ENCODE measurements at places on chromosomes 6 and 20.

DNA sequence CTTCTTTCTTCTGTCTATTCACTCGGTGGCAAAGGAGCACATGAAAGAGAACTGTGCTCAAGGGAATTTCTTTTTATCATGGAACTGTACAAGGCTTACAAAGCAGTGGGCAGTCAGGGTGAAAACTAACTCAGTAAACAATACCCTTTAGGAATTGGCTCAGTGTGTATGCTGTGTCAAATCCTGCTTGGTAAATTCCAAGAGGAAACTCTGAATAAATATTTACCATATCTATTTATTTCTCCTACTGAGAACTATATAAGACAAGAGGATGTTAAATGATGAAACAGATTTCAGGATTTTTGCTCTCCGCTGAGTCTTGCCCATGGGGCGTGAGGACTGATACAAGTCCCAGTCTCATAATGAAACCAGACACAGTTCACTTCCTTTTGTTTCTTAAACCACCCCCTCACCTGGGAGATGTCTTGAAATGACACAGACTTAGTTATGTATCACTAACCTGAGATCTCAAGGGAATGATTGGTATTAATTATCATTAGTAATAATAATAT, 188.8 kb downstream of the BACH2 start:
- DNase-seq: peak; percentile 28

DNA sequence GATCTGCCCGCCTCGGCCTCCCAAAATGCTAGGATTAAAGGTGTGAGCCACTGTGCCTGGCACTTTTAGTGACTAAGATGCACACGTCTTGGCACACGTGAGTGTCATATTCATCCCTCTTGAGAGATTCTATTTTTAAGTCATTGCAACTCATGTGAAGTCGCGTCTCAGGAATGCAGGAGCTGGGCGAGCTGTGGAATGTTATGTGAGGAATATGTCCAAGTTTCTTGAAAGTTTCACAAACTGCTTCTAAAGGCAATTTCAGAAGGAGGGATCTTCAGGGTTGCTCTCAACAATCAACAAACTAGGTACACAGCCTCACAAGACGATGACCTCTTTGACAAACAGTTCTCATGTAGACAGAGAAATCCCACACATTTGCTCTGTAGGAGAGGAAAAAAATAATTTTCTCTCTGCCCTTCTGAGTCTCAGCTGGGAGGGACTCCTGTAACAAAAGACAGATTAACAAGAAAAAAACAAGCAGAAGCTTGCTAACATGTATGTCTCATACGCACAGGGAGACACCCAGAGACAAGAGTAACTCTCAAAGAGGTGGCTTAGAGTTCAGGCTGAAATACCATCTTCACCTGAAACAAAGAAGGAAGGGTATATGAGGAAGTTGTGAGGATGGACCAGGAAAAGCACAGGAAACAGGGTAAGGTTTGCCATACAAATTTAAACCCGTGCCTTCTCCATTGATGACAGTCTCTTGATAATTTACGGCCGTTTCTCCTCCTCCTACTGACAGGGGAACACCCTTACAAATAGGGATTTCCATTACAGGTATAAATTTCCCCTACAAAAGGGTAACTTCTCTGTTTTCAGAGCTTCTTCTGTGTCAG, 45.3 kb upstream of the FAM50B start:
- DNase-seq: no peak

GRCh38 chr20:34290471-34290870, 12.7 kb downstream of the AHCY start:
- DNase-seq: no peak

DNA sequence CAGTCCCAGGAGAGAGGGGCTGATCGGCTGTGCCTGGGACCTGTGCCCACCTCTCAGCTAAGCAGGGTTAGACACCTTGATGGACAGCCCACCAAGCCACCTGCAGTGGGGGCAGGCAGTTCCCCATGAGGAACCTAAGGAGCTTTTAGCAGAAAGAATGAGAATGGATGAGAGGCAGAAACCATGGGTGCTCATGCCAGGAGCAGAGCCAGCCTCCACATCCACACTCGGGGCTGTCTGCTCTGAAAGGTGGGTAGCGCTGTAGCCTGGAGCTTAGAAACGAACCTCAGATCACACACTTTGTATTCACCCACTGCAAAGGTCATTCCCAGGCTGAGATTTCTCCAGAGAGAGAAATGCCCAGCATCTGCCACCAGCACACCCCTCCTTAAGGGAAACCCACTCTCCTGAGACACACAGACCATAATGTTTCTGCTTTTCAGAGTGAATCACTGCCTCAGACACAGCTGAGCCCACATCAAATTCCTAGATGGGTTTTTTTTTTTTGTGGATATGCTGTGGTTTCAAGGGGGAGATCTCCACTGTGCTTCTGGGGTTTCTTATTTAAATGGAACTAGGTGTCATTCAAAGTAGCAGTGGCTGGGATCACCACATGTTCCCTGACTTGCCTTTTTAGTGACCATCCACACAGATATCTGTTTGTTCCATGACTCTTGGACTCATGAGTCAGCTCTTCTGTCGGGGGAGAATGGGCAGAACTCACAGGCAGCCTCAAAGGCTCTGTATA, 218.9 kb downstream of the EYA2 start:
- DNase-seq: no peak

- no peak for DNase-seq
These were observed 85.6 kb downstream of the ANKRD60 start for GRCh38 chr20:58142843-58143185.

GRCh38 chr20:35015863-35016193, 60.2 kb downstream of the MYH7B start:
- DNase-seq: no peak

DNA sequence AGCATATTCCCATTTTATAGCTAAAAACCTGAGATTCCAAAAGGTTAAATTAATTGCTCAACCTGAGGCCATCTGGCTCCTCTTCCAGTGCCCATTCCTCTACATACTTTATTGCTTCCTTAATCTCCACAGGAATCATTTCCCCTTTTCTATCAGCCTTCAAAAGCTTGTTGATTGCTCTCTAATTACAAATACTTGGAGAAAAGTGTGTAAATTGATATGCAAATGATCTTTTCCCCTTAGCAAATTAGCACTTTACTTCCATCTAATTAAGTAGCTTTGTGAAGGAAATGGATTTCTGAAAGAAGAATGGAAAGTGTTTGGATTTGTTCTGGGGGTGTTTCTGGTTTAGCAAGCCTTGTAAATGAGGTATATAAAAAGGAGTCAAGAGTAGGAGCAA, 323.3 kb downstream of the GRIK2 start:
- no peak for DNase-seq

DNA sequence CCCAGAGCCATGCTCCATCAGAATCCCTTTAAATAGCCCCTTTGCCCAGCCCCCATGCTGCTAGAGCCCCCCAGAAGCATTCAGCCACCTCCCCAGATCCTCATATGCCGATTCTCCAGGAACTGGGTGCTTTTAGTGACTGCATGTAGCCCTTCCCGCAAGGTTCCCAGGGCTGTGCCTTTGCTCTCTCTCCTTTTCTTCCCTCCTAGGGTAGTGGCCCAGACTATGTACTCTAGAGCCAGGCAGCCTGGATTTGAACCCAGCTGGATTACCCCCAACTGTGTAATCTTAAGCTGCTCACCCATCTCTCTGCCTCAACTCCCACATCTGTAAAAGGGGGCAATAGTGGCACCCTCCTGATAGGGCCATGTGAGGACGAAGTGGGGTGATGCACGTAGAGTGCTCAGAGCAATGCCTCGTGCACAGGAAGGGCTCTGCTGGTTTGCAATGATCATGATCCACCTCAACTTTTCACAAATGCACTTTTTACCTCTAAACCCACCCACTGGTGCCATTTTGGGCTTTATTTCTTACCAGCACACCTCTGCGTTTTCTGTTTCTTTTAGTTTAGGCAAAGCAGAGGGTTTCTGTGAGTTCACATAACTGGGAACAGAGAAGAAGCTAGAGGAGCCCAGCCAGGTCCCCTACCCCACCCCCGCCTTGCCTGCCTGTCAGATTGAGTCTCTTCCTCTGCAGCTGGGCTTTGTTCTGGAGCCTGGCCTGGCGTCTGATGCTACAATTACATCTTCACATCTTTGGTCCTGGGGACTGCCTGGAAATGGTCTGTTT, 396.5 kb downstream of the RNGTT start:
- DNase-seq: peak; percentile 45

DNA sequence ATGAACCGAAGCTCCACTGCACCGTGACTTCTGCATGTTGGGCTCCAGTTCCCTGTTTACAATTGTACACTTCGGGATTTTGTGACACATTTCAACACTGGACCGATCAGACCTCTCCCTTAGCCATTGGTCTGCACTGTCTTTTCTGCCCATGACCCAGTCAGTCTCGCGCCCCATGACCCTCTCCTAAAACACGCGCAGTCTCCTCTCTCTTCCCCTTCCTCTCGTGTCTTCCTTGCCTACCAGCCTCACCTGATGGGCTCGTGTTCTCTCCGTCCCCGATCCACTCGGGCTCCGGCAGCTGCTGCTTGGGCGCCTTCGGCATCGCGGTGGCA, 535 bp upstream of the ABCF1 start:
- DNase-seq: peak; percentile 33

- DNase-seq: no peak
These were observed 43.2 kb upstream of the CRISP1 start for GRCh38 chr6:49909563-49909962.

GRCh38 chr20:25064561-25065071, 6.7 kb upstream of the ACSS1 start:
- DNase-seq: no peak

GRCh38 chr6:108566406-108566805, 5.7 kb downstream of the FOXO3 start:
- DNase-seq: no peak
